ENCODE measurements at places on chromosomes 1 and 21.

- no peak for DNase-seq
These were observed 44.5 kb downstream of the SLC22A15 start for GRCh38 chr1:116020668-116021272.

GRCh38 chr1:66372522-66373101 is 161.3 kb upstream of the SGIP1 start:
- no peak for DNase-seq

DNA sequence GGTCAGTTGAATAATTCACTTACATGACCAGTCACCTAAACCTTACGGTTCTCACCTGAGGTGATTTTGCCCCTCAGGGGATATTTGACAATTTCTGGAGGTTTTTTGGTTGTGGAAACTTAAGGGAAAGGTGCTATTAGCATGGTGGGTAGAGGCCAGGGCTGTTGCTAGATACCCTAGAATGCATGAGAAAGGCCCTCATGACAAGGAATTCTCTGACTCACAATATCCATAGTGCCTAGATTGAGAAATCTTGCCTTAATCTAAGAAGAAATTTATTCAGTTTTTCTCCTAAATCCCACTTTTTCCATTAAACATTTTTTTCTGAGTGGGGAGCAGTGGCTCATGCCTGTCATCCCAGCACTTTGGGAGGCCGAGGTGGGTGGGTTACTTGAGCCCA is 119.7 kb downstream of the TGFB2 start:
- DNase-seq = no peak

- no peak for DNase-seq
These were observed 74.1 kb upstream of the IRF2BP2 start for GRCh38 chr1:234683861-234684632.

DNA sequence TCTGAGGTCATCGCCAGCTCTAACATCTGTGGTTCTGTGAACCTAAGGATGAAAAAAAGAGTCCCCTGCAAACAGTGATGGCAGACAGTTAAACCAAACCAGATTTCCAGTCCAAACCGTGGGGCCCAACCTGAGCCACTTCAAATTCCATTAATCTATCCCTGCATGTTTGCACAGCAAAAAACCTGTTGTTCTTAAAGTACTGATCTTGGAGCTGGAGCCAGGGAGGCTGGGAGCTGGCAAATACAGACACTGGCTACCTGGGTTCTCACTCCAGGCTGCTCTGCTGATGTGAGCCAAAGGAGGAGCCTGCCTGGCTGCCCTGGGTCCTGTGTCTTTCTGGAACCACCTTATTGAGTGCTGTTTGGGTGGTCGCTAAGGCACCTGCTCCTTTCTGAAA is 16.4 kb downstream of the LDLRAD1 start:
- DNase-seq = no peak
